ENCODE measurements at places on chromosomes 13 and 19.

- no peak for DNase-seq
Observed at GRCh38 chr13:46404733-46405100, 17.7 kb upstream of the RUBCNL start.

GRCh38 chr19:44912854-44913253 lies 1.6 kb upstream of the APOC1 start:
- no peak for DNase-seq

DNA sequence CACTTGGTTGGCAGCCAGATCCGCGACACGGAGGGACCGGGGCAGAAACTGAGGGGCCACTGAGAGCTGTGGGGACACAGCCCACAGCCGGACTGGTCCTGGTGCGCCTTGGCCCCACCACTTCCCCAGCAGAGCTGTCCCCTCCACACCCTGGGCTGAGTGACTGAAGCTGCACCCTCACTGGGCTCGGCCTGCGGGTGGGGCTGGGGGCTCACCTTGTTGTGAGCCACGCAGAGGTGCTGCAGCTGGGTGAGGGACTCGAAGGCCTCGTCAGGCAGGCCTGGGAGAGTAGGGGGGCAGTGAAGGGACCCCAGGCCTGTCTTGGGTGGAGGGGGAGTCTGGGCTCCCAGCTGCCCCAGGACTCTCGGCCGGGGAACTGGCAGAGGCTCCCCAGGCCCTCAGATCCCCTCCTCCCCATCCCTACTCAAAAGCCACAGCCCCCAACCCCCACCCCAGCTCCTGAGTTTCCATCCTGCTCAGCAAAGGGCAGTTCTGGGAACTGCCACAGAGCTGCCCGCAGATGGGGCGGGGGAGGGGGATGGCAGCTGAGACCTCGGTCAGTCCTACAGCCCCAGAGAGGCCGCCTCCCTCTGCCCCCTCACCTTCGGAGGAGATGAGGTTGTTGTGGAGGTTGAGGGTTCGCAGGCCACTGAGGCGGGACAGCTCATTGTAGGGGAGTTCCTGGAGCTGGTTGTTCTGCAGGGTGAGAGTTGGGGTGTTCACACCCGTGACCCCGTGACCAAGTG lies 2.3 kb downstream of the PODNL1 start:
- DNase-seq, result no peak

- DNase-seq, result no peak
Observed at GRCh38 chr13:96214824-96215445, 125.0 kb downstream of the HS6ST3 start.

DNA sequence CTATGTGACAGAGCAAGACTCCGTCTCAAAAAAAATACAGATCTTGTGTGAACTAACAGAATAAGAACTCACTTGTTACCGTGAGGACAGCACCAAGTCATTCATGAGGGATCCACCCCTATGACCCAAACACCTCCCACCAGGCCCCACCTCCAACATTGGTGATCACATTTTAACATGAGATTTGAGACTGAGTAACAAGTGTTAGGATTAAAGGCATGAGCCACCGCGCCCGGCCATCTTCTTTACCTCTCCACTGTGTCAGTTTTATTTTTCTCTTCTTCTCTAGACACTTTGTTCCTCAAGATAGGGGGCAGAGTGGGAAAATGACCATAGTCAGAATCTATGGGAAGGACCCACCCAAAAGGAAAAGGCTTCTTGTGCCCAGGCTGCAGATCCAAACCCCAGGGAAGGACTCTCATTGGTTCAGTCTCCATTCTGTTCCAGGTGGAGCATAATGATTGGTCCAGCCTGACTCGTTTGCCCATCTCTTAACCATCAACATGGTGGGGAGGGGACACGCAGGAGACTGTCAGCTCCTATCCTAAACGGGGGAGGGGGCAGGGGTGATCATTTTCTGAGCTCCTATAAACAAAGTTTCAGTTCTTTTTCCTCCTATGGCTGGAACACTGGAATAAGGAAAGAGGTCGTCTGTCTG lies 1.3 kb upstream of the CALM3 start:
- no peak for DNase-seq

DNA sequence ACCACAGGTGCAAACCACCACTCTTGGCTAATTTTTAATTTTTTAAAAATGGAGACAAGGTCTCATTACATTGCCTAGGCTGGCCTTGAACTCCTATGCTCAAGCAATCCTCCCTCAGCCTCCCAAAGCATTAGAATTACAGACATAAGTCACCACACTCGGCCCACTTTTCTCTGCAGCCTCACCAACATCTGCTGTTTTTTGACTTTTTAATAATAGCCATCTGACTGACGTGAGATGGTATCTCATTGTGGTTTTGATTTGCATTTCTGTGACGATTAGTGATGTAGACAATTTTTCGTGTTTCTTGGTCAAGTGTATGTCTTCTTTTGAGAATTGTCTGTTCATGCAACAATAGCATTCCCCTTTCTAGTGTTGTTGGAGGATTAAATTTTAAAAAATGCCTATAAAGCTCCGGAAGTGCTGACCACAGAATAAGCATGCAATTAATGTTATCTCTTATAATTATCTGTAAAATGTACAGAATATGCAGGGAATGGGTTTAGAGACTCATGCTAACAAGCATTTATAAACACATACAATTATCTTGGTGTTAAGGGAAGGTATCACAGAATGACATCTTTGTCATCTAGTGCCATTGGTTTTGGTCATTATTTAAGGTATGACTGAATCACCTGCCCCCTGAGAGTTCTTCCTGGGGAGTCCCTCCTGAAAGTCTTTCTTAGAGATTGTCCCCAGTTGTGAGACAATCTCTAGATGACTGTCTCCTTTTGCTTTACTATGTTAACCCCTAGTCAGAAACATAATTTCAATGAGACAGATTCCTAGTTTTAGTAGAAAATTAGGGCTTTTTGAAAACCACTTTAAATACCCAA lies 118.5 kb upstream of the SERTM1 start:
- DNase-seq, result no peak

GRCh38 chr19:46975011-46975924 lies 44.4 kb upstream of the NPAS1 start:
- DNase-seq, result no peak

GRCh38 chr13:32936716-32937115 lies 79.5 kb upstream of the KL start:
- DNase-seq, result no peak

GRCh38 chr19:49014123-49014869 lies 2.6 kb downstream of the LHB start:
- DNase-seq, result no peak

Data from stimulated activated CD4-positive, alpha-beta T cell treated with anti-CD3 and anti-CD28 coated beads, Interleukin-4, amount 100 ng/mL, for 4 hours (primary cell).